ENCODE measurements at places on chromosomes 12 and 14.

GRCh38 chr14:94600148-94600545 is 12.0 kb upstream of the SERPINA3 start:
- DNase-seq: no peak

DNA sequence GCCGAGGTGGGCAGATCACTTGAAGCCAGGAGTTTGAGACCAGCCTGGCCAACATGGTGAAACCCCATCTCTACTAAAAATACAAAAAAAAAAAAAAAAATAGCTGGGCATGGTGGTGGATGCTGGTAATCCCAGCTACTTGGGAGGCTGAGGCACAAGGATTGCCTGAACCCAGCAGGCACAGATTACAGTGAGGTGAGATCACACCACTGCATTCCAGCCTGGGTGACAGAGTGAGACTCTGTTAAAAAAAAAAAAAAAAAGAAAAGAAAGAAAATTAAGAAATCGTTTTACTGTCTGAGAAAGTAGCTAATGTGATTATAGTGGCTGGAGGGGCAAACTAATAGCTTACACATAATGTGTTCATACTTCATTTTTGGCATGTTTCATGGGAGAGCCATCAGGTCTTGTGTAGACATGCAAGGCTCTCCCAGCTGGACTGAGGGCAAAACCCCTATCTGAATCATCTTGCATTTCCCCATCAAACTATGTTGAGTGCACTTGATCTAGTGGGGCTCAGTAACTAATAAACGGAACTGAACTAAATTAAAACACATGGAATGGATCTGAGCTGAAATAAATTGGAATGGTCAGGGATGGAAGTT is 16.2 kb downstream of the KIF21A start:
- peak; percentile 30 for DNase-seq

DNA sequence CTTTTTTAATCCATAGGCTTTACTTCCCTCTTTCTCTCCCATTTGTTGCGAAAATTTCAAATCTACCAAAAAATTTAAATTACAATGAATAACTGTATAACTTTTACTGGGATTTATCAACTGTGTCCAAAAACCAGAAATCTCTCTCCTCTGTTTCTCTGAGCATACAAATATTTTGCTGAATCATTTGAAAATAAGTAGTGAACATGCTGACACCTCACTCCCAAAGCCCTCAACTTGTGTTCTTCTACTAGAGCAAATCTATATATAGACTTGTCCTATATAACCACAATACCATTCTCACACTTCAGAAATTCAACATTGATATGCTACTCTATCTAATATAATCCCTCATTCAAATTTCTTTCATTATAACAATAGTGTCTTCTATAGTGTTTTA is 53.1 kb downstream of the SLCO1C1 start:
- DNase-seq: no peak

DNA sequence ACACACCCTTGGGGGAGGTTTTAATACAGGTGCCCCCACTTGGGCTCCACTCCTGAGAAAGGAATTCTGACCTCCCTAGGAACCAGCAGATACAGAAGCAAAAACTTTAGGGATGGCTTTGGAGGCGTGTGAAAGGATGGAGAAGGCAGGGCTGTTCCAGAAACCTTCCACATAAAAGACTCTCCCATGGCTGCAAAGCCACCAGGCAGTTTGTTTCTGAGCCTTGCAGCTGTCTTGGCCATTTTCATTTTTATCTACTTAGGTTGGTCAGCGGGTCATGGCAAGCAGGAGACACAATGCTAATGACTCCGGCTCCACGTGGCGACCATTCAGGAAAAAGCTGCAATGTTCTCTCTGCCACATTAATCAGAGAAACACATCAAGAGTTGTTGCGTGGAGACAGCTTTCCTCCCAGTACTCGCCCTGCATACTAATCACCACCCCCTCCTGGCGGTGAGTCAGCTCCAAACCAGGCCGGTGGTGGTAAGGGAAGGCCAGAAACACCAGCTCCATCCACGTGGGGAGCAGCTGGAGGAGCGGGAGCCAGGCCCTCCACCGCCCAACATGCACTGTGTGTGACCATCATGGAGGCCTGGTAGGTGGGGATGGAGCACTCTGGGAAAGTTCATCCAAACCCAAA is 30.9 kb upstream of the IRF2BPL start:
- peak; percentile 91 for DNase-seq

- no peak for DNase-seq
Measured at GRCh38 chr12:54173906-54174471, 14.8 kb downstream of the SMUG1 start.

DNA sequence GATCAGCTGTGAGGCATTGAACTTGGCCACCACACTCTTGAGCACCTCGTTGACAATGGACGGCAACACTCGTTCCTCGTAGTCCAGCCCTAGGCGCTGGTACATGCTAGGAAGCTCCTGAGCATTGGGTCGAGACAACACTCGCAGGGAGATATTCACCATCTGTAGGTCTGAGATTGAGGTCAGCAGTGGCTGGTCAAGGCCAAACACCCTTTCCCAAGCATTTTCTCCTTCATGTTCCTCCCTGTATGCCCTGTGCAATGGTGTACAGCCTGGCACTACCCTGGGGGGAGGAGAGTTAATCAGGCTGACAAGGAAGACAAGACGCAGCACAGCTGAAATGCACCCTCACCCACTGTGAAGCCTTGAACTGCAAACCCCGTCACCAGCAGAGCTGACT is 2.0 kb downstream of the PHB2 start:
- DNase-seq: no peak

- DNase-seq: no peak
Measured at GRCh38 chr12:79949098-79949497, 14.2 kb upstream of the PPP1R12A start.

GRCh38 chr14:85948153-85948552 is 418.2 kb downstream of the FLRT2 start:
- no peak for DNase-seq

DNA sequence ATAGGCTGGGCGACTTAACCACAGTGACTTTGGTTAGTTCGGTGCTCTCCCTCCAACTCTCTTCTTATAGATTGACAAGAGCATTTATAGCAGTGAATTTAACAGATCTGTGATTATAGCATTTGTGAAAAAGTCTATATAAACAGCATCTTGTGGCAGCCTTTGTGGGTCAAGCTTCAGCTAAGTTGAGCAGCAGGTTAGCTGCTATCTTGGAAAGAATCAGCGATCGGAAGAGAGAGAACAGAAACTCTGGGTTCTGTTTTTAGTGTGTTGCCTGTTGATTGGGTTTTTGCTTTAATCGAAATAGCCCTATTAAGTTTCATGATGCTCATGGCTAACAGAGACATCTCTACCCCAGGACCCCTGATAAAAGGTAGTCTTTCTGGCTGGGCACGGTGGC is 20.2 kb downstream of the EVL start:
- DNase-seq: no peak

GRCh38 chr12:18153826-18154225 is 63.8 kb upstream of the RERGL start:
- no peak for DNase-seq

- DNase-seq: no peak
Measured at GRCh38 chr14:25394356-25394755, 344.4 kb upstream of the STXBP6 start.
